ENCODE measurements at places on chromosomes 2 and 18.

GRCh38 chr18:6734726-6735430, 5.4 kb downstream of the ARHGAP28 start:
- no peak for DNase-seq

DNA sequence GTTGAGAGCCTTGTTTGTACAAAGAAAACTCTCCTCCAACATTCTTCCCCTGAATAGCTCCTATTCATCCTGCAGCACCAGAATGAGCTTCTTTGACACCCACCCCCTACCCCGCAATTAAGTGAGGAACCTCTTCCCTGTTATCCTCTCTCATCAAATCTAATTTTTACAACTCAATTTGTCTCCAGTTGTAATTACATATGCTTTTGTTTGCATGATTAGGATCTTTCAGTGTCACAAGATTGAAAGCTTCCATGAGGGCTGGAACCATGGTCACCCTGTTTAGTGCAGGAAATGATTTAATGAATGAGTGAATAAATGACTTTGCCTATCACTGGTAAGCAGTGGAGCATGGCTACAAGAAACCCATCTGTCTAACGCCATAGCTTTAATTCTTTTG, 334.6 kb upstream of the KLHL29 start:
- no peak for DNase-seq

DNA sequence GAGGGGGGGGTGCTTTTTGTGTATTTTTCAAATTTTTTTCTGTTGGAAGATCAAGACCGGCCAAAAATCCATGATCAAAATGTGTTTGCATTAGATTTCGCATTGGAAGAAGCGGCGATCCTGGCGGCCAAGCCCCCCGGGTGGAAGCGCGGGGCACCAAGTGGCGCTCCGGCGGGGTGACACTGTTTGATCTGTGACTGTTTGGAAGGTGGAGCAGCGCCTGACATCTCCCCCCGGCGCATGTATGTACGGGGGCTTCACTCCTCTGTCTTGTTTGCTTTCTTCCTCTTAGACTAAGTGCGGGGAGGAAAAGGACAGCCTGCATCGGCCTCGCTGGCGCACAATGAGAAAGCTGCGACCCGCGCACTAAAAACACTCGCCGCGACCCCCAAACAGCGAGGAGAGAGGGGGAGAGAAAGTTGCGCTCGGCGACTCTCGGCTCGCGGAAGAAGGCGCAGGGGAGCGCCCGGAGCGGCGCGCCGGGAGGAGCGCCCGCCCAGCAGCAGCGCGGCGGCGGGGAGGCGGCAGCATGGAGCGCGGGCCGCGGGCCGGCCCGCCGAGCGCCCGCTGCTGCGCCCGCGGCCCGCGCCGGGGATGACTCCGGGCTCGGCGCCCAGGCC, 515 bp downstream of the TSHZ1 start:
- no peak for DNase-seq

- no peak for DNase-seq
These were observed 70.7 kb downstream of the TIMM21 start for GRCh38 chr18:74219056-74219455.

DNA sequence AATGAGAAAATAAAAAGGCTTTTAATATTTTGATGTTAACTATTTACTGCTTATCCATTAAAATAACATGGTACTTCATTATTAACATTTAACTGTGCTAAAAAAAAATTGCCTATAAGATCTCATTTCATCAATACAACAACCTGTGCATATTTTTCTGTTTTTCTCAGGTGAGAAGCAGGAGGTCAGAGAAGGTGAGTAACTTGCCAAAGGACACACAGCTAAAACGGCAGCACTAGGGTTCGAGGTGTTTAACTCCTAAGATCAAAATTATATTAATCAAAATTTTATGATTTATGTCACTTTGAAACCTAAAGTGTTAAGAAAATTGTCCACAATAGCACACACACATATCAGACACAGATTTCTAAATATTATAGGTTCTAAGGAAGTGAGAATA, 366.0 kb downstream of the TGIF1 start:
- no peak for DNase-seq

DNA sequence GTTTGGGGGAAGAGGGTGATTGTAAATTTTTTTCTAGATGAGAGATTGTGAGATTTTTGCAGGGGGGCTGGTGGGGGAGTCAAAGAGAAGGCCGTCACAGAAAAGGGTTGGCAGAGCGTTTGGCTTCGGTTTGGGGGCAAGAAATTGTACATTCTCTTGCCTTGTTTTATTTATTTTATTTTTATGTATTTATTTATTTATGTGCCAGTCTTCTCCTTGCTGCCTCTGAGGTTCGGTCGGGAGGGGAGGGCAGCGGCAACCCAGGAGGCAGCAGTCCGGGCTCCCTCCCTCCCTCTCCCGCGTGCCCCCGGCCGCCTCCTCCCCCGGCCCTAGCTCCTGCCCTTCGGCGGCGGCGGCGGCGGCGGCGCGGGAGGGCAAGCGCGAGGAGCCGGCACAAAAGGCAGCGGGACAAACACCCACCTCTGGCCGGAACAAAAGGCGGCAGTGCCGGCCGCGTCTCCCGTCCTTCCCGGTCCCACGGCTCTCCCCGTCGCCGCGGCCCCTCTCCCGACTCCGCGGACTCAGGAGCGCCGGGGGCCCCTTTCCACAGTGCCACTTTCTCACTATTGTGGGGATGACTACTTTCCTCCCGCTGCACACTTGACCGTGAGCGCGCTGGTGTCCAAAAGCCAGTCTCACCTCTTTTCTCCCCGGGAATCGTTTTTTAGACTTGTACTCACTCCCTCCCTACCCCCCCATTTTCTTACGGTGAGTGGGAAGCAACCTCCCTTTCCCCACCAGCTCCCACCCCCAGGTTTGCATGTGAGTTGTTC, 1.2 kb downstream of the BCL11A start:
- no peak for DNase-seq

DNA sequence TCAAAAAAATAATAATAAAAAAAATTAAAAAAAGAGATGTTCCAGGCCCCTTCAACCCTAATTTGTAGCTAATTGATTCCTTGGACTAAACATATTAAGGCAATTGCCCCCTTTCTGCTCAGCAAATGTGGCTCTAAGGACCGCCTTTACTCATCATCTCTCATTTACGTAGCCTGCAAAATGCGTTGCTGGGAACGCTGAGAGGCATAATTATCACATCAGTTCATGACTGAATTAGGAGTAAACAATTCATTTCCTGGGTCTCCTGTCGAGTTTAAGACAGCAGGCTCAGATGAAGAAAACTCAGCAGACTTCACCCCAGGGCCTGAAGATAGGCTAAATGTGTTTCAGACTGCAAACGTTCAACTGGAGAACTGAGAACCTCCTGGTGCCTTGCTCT, 413.5 kb downstream of the NBAS start:
- no peak for DNase-seq
